ENCODE measurements at places on chromosomes 4 and X.

DNA sequence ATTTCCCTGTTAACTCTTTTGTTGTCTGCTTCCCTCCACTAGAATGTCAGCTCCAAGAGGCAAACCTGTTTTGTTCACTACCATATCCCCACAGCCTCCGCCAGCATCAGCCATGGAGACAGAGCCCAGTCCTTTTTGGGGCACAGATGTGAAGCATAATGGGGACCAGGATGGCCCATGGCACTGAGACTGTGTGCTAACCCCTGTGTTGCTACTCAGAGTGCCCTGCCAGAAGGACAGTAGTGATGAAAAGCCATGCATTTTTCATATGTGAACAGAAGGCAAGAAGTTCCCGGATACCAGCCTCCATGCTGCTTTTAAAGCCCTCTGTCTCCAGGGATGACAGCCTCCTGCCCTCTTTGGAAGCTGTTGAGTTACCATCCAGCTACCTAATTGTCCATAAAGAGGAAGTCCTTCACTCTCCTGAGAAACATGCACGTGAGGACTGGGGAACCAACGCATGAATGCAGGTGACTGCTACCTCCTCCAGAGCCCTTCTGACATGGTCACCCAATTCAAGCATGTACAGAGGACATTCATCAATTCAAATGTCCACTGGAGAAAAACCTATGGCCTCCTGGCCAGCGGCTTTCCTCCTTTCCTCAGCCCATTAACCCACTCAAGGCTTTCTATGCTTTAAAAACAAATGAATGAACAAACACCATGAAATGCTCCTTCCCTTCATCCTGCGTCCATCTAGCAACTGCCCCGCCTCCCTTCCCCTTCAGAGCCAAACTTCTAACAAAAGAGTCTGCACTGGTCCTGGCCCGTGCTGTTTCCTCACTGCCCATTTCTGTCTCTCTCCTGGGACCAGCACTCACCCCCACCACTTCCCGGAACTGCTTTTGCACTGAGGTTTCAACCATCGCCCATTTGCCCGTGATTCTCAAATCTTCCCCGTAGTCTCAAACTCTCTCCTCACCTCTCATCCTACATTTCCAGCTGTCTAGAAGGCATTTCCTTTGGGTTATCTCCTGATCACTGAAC lies 18.0 kb downstream of the PNMA6F start:
- no peak for DNase-seq

DNA sequence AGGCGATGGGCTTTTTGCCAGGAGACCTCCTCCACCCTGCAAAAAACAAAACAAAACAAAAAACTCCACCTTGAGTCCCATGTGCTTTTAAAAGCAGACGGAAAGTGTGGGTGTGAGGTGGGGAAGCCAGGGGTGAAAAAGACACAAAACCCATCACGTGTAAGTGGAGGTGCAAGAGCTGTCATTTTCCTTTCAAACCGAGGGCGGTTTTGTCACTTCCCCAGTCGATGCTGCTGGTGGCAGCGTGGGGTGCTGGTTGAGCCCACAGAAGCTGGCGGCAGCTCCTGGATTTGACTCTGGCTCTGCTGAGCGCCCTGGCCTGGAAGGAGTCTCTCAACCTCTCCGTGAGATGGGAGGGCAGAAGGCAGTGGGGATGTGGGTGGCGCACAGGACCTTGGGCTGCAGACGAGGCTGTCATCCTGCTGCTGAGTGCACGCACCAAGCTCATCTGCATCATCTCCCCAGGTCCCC lies 110.0 kb downstream of the PSAPL1 start:
- no peak for DNase-seq

GRCh38 chr4:111849746-111850284 lies 295.4 kb upstream of the FAM241A start:
- no peak for DNase-seq

DNA sequence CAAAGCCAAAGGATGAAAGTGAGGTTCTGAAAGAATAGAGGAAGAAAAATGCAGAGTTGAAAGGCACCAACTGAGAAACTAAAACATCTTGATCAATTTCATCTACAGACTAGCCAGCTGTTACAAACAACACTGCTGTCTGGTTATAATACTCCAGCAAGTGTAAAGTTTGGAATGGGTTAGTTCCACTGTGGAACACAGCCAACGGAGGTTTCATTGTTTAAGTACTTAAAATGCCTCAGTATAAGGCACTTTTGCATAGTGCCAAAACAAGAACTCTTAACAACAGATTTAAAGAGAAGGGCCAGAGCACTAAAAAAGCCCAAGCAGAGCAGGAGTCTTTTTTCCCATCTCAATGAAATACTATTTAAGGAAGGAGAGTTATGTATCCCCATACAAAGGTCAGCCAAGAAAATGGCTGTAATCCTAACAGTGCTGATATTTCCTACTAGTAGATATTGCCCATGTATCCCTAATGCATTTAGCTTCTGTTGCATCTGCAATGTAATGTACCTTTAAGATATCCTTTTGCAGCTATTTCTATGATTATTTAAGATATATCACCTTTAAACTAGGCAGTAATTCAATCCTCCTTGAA lies 16.5 kb downstream of the ACSL4 start:
- DNase-seq = no peak

- DNase-seq = no peak
These were observed 419 bp downstream of the ADD1 start for GRCh38 chr4:2843941-2844584.

DNA sequence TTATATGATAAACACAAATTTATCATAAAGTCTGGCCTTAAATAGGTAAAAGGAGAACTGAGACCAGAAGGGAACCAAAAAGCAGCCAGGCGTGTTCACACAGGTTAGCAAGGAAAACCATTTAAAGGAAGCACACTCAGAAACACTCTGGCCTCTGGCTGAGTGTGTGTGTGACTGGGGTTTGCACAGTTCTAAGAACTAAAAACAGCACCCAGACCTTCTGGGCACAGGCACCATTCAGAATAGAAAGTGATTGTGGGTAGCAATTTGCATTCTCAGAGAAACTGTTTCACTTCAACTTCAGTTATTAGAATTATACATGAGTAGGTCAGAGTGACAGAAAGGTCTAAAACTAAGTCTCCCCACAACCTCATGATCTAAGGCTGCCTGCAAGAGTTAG lies 10.0 kb downstream of the GPR82 start:
- DNase-seq = no peak

DNA sequence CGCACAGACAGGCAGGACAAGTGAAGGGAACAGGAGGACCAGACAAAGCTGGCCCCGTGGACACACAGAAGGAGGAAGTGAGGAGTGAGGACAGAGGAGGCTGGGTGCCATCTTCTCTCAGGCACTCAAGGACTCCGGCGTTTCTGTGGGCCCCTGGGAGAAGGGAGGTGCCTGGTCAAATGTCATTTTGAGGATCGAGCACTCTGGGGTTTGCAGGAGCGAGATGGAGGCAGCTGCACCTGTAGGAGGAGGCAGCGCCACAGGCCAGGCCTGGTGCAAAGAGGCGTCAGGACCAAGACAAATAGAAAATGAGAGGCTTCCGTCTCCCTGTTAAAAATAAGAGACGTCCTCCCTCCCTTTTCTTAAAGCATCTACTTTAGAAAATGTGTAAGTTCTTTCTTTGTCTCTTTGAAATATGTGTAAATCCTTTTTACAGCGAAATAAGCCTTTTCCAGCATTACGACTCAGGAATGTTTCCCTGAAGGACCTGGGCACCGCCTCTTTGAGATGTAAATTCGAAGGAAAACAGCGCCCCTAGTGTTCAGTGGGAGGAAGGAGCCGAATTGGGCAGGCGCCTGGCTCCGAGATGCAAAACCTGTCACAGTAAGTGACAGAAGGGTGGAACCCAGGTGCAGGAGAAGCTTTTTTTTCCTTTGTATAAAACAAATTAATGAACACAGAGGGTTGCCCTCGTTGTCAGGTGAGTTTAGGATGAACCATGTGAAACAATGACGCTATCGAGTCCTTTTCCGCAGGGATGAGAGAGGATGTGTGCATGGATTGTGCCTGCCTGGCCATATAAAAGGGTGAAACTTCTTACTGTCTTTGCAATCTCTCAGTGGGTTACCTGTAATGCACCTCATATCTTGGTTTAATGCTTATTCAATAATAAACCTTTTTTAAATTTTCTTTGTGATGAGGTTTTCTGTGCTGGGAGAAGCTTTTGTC lies 1.4 kb upstream of the C4orf50 start:
- peak; percentile 10 for DNase-seq

GRCh38 chr4:82551734-82552133 lies 10.1 kb downstream of the TMEM150C start:
- no peak for DNase-seq

DNA sequence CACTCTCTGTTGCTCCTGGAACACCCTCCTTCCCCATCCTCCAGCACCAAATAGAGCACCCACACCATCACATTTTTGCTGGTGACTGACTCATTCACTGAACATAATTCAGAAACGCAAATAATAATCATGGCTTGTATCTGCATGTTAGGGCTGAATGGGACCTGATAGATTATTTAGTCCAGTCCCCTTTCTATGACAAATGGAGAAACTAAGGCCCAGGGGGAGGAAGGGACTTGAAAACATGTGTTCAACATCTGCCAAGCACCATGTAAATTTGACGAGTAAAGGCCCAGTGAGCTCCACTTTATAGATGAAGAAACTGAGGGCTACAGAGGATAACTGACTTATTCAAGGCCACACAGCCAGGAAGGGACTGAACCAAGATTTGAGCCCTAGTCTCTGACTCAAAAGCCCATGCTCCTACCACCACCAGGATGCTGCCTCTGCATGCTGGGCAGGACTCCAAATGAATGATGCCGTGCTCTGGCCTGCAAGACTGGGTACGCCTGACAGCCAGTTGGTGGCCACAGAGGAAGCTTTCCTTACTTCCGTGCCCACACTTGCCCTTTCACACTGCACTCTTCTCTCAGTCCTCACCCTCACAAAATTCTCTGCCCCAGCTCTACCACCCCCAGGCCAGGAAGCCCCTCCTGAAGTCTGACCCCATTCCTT lies 133.3 kb upstream of the PJA1 start:
- DNase-seq = peak; percentile 6

- DNase-seq = no peak
These were observed 21.8 kb downstream of the MBNL3 start for GRCh38 chrX:132467026-132467425.

DNA sequence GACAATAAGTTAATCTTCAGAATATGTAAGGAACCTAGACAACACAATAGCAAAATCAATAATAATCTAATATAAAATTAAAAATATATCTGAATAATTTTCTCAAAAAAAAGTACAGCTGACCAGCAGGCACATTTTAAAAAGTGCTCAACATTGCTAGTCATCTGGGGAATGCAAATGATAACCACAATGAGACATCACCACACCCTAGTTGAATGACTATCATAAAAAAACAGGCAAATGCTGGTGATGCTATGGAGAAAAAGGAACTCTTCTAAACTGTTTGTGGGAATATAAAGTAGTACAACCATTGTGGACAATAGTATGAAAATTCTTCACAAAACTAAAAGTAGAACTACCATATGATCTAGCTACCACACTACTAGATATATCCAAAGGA lies 956.9 kb upstream of the NDST4 start:
- no peak for DNase-seq

DNA sequence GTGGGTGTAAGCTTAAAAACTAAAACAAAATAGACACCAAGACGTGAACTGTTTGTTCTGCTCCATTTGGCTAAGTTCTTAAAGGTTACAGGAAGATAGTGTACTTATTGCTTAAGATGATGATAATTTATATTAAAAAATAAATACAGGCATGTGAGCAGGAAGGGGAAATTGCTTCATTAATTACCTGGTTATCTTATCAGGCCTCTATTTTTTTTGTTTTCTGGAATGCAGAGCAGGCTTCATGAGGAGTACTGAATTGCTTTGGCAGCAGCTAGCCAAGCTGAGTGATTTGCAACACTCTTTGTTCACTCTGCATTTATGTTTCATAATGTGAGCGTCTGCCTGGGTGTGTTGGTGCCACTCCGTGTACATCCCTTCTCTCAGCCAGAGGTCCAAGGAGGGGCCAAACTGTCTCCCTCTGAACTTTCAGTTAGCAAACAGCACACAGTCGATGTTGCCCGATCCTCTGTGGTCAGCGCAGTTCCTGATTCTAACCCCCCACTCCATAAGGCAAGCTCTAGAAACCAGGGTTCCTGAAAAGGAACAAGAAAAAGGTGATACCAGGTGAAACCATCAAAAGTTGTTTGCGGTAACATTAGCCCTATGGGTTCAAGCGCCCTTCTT lies 348.2 kb downstream of the SPRY1 start:
- no peak for DNase-seq

- no peak for DNase-seq
These were observed 583.9 kb upstream of the DIPK2B start for GRCh38 chrX:45784590-45784989.

DNA sequence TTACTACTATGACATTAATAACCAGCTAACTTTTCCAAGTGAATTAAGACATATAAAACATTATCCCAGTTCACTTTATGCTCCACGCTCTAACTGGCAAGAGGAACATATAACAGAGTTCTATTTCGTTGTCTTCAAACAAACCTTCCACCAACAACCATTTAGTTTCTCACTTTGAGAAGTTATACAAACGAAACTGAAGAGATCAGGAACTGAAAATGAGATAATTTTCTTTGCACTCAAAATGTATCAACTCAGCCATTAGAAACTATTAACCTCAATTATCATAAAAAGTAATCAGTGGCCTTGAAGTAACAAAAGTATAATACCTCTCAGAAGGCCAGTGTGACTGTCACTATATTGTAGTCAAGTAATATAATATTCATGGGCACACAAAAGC lies 70.1 kb downstream of the CHM start:
- DNase-seq = no peak
